ENCODE measurements at places on chromosomes 3 and 15.

GRCh38 chr3:56799251-56799882, 2.4 kb downstream of the ARHGEF3 start:
- peak; percentile 76 for DNase-seq

DNA sequence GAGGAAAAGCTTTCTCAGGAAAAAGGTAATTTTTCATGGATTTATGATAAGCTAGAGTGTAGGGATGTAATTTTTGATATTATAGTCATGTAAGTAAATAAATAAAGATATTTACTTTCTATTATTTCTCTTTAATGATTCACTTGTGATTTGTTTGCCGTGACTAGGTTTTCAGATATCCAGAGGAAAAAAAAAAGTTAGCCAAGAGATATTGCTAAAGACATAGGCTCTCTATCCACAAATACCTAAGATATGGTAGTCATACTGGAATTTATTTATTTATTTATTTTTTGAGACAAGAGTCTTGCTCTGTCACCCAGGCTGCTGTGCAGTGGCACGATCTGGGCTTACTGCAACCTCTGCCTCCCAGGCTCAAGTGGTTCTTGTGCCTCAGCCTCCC, 59.9 kb downstream of the AP4E1 start:
- DNase-seq: peak; percentile 44

DNA sequence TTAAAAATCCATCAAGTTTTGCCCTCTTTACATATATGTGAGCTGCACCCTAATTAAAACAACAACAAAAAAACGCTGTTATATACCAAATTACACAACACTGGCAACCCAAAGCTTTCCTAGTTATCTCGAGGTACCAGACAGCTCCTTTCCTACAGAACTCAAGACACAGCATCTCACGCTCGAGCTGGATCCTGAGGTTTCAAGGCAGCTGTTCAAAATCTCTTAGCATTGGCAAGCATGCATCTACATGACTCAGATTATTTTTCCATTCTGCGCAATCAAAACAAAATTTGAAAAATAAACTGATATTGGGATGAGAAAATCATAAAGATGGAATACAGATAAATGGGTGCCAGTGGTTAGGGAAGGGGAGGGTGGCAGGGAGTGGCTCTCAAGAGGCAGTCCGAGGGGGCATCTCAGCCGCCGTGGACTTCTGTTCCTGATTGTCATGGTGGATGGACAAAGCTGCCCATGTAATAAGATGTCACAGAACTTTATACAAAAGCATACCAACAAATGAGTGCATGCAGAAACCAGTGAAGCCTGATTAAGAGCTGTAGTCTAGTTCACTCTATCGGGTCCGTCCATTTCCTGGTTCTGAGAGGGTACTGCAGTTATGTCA, 91.5 kb downstream of the ADAMTS17 start:
- no peak for DNase-seq

GRCh38 chr3:141382571-141382970, 14.3 kb downstream of the ZBTB38 start:
- peak; percentile 66 for DNase-seq

DNA sequence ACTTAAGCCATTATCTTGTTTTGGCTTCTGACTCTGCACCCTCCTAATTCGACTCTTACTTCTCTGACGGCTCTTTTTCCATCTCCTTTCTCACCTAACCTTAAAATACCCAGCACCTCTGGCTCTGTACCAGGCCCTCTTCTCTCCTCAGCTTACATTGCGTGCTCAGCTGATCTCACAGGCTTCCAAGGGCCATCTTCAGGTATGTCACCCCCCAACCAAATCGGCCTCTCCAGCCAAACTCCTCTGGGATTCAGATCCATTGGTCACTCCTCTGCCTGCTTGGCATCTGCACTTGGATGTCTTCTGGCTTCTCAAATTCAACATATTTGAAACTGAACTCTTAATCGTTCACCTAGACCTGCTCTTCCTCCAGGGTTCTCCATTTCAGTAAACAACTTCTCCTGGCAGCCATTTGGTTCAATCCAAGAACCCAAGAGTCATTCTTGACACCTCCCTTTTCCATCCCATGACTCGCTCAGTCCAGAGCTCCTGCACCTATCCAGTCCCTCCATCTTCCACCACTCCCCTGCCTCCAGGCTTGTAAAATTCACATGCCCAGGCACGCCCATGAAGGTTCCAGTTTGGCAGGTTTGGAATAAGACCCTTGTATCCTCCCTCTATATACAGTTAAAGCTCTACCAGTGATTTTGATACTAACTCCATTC, 35.2 kb upstream of the SLC41A3 start:
- DNase-seq: peak; percentile 54

DNA sequence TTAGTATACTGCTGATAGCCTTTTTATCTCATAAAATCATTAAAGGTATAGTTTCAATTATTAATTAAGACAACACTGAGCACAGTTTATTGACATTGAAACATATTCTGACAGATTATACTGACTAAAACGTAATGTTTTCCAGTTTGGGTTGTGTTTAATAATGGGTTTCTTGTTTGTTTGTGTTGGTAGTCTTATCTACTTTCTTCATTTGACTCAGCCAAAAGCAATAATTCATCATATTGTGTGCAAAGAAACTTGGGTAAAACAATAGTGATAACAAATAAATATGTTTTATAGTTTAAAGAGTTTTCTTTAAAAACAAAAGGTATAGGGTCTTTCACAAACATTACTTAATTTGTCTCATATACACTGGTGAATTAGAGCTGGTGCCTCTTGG, 629.2 kb upstream of the AGTR1 start:
- DNase-seq: no peak

DNA sequence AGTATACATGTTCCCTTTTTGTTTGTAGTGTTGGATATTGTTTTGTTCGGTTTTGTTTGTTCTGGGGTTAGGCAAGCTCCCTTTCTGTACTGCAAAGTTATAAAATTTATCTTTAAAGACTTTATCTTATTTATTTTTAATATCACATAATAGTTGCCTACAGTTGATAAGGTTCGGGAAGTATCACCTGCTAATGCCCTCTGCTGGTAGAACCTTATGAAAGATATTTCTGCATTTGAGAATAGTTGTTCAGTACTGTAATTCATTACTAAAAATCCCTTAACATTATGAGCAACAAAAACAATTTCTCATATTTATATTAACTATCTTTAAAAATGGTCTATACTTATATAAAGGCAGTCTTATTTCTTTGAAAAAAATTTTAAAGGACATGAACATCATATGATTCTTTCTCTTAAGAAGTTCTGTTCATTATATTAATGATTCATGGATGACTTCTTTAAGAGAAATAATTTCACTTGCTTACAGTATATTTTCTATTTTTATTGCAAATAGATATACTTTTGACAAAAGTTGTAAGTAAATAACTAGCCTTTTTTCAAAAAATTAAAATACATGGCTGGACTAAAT, 1126.8 kb downstream of the SI start:
- DNase-seq: peak; percentile 4

- DNase-seq: peak; percentile 40
These were observed 46.0 kb downstream of the GALK2 start for GRCh38 chr15:49215768-49216739.

DNA sequence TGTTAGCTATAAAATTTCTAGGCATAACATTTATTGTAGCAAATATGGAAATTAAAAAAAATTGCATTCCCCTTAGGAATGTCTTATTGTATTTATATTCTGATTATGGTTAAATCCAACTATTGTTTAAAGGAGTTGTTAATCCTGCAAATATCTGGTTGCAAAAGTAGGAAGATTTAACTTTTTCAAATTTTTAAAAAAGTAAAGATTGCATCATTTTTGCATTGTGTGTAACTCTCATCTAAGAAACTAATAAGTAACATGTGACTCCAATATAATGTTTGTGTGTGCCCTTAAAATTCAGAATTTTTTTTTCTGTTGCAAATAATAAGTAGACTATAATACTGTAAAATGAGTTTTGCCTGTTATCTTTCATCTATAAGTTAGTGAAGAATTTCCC, 204.1 kb upstream of the DPH6 start:
- no peak for DNase-seq

GRCh38 chr3:37491776-37492175, 317.4 kb upstream of the LRRFIP2 start:
- DNase-seq: no peak

DNA sequence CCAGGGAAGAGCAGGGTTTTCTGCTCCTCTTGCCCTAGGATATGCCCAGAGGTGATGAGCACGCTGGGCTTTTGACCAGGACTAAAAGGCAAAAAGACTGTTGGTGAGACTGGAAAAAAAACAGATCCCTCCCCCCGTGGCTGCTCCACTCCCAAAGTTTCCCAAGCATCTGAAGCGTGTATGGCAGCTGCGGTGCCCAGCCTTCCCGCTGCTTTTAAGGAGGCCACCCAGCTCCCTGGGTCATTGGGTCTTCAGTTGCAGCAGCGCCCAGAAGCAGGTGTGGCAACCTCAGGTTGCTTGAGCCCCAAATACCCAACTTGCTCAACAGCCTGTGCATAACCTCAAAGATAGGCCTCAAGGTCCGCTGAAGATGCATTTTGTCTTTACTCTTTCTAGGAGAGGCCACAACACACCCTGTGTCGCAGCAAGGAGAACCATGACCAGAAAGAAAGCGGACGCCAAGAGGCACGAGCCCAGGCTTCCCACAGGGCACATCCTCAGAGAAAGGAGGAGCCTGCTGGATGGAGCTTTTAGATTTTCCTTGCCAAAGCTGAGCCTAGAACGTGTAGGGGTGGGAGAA, 2.0 kb downstream of the SRGAP3 start:
- peak; percentile 34 for DNase-seq

DNA sequence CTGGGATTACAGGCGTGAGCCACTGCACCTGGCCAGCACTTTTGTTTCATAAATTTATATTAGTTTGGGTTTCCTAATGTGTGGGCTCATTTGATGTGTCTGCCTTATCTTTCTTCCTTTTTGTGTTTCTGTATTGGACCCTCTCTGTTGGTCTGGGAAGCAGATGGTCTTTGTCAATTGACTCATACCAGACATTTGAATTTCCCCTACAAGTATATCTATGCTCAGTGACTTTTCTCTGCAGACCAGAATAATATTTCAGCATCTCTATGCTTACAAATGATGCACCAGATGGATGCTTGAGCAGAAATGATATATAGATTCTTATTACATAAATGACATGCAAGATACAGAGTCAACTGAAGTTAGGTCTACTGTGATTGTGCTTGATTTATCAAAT, 329.9 kb upstream of the SLCO3A1 start:
- no peak for DNase-seq

DNA sequence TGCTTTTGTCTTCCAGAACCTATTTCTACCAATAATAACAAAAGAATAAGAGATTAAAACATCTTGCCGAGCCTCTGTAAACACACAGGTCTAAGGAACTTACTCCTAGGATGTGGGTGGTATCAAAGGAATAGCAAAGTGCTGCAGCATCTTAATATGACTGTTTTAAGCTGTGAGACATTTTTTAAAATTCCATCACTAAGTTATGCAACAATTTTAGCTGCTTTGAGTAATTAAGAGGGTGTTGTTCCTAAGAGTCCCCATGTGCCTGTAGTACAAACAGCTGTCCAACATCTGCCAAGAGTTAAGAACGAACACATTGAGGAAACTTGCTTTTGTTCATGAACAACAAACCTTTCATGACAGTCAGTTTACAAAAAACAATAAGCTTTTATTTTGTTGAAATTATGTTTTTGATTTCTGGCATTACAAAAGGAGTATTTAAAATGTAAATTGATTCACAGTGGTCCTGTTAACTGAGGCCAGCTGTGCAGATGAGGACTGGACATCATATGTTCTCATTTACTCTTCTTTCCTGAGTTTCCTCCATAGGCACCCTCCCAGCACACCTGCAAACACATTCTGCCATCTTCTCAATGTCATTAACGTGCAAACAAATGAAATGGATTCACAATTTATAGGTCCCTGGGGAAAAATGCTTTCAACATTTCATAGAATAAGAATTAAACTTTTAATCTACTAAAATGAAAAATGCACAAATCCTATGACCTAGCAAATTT, 337.3 kb upstream of the ARHGEF26 start:
- no peak for DNase-seq

- no peak for DNase-seq
These were observed 21.4 kb upstream of the KPNA1 start for GRCh38 chr3:122535964-122536631.

DNA sequence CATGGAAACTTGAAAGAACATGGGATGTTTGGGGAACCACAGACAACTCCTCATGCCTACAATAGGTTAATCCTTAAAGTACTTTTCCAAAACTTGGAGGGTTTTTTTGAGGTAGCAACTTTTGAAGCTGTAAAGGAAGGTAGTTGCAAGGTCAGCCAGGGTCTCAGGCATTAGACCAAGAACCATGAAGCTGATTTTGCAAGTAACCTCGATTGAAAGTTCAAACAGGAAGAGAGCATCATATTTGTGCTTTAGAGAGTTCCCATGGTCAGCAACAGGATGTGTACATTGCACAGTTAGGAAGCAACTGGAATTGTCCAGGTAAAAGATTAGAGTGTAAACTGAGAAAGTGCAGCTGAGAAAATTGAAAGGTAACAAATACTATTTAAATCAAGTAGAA, 199.8 kb upstream of the NR2F2 start:
- no peak for DNase-seq

DNA sequence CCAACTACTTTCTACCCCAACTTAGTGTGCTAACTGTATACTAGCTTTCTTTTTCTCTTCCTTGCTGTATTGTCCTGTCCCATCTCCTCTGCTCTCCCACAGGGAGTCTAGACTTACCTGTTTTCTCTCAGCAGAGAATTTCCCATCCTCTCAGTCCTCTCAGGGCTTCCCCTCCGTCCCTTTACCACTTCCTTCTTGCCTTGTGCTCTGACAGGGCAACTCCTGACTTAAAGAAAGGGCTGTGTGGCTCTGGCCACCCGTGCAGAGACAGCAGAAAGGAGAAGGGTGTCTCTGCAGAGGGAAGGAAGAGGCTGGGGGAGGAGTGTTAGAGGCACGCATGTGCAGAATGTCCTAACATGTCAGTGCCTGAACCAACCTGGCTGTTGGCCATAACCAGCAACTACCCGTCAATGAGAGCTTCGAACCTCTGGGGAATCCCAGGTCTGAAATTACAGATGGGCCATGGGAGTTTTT, at the start of gene GCSAM:
TSS of gene GCSAM (minus strand) at position 274 of the 474 bp plus-strand sequence. CDS start at position 146, 128 bp downstream.
- DNase-seq: peak; percentile 91

GRCh38 chr3:187770224-187770623, 25.0 kb upstream of the BCL6 start:
- DNase-seq: no peak
